ENCODE measurements at places on chromosomes 12 and 14.

DNA sequence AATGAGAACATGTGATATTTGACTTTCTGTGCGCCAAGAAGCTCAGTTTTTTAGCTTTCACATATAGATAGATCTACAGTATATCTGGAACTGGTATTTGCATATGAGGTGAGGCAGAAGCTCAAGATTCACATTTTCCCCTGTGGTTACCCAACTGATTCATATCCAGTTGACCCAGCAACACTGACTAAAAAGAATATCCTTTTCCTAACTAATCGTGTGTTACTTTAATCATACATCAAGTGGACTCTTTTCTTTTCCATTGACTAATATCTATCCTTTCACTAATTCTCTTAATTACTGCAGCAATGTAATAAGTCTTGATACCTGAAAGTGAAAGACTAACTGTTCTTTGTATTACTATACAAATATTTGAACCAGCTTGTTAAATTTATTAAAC is 236.1 kb downstream of the AEBP2 start:
- no peak for DNase-seq

- no peak for DNase-seq
These were observed 18.1 kb upstream of the IAPP start for GRCh38 chr12:21354641-21355040.

DNA sequence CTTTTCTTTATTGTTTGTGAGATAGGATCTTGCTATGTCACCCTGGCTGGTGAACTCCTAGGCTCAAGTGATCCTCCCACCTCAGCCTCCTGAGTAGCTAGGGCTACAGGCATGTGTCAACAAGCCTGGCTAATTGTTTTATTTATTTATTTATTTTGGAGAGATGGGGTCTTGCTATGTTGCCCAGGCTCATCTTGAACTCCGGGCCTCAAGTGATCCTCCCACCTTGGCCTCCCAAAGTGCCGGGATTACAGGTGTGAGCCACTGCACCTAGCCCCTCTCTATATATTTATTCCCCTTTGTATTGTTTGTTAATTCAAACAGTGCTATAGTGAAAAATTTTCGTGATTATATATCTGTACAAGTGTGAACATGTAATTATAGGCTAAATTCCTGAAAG is 123.3 kb downstream of the DAAM1 start:
- DNase-seq = no peak

- no peak for DNase-seq
These were observed 29.1 kb upstream of the ULK1 start for GRCh38 chr12:131865180-131865875.

GRCh38 chr12:80317307-80317706 is 126.7 kb upstream of the PTPRQ start:
- no peak for DNase-seq

DNA sequence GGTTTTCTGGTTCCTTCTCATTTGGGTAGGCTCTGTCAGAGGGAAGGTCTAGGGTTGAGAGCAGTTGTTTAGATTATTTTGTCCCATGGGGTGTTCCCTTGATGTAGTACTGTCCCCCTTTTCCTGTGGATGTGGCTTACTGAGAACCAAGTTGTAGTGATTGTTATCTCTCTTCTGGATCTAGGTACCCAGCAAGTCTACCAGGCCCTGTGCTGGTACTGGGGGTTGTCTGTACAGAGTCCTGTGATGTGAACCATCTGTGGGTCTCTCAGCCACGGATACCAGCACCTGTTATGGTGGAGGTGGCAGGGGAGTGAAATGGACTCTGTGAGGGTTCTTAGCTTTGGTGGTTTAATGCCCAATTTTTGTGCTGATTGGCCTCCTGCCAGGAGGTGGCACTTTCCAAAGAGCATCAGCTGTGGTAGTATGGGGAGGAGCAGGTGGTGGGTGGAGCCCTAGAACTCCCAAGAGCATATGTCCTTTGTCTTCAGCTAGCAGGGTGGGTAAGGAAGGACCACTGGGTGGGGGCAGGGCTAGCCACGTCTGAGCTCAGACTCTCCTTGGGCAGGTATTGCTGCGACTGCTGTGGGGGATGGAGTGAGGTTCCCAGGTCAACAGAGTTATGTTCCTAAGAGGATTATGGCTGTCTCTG is 179.3 kb upstream of the BTG1 start:
- no peak for DNase-seq

DNA sequence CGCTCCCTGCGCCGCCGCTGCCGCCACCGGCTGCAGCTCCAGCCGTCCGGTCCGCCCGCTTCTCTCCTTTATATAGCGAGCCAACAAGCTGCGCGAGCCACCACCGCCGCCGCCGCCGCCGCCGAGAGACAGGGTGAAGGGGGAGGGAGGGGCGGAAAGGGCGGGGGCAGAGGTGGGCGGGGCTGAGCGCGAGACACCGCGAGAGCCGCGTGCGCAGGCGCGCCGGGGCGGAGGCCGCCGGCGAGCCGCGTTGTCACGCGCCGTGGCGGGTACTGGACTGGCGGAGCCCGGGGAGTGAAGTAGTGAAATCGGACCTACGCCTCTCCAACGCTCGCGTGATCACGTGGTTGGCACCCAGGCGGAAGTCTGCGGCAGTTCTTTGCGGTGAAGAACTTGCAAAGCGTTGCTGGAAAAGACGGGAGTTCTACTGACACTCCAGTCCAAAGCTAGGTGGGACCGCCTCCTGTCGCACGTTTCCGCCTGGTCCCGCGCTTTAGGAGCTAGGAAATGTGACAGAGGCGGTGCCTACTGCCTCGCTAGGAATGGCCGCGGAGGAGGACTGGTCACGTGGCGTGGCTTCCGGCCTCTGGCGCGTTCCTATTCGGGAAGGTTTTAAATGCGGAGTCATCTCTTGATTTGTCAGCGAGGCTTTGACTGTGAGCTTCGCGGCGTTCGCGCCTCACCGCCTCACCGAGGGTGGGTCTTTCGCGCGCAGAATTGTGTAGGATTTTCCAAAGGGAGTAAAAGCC is at the start of gene GTF2A1:
TSS of gene GTF2A1 (minus strand) at position 130 of the 749 bp plus-strand sequence. CDS start 441 bp downstream, outside the sequence.
- DNase-seq = peak; percentile 92

GRCh38 chr14:101810897-101811621 is 49.5 kb downstream of the PPP2R5C start:
- no peak for DNase-seq

DNA sequence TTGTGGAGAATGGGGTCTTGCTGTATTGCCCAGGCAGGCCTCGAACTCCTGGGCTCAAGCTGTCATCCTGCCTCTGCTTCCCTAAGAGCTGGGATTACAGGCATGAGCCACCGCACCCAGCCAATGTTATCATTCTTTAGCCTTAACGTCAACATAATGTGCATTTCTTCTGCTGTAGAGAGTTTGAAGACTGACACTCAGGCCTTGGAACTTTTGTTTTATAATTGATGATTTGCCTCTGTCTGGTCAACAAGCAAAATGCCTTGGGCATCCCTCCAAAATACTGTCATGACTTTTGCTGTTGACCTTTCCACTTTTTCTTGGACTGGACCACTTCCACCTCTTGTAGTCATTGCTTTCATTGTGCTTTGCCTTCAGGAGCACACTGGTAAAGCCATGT is 29.0 kb downstream of the FAM234B start:
- no peak for DNase-seq

GRCh38 chr12:131892711-131893604 is 1.5 kb upstream of the ULK1 start:
- DNase-seq = no peak

DNA sequence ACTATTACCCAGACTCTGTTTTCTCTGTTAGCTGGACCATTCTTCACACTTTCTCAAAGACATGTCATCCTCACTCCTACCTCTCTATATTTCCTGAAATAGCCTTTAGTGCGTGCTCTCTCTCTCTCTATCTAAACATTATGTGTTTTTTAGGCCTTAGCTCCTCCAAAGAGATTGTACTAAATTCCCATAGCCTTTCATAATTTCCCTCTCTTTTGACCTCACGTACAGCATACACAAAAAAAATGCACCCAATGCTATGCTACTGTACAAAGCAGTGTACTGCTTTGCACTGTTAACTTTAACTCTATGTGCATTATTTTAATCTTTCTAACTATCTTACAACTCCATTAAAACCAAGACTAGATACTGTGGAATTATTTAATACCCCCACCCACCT is 288.4 kb downstream of the DAD1 start:
- DNase-seq = no peak

DNA sequence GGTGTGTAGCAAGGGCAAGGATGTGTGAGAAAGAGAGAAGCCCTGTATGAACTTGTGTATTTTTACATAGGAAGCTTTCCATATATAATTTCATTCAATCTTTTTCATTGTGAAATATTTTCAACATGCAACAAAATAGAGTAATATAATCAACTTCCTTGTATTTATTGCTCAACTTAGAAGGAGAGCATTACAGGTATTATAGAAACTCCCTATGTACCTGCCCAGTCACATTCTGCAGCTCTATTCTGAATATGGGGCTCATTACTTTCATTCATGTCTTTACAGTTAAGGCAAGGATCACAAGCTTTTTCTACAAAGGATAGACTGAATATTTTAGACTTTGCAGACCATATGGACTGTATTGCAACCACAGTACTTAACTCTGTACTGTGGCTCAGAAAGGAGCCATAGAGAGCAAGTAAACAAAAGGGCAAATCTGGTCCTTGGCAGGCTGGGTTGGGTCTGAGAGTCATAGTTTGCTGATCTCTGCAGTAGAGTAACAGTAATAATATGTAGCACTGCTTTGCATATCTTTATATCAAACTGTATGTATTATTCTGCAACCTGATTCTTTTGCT is 11.3 kb downstream of the NR1H4 start:
- no peak for DNase-seq

- no peak for DNase-seq
These were observed 106.1 kb upstream of the RFLNA start for GRCh38 chr12:124188561-124189405.

GRCh38 chr12:105955976-105956375 is 182.8 kb downstream of the NUAK1 start:
- DNase-seq = no peak

GRCh38 chr14:90495357-90496276 is 98.8 kb downstream of the CALM1 start:
- no peak for DNase-seq

DNA sequence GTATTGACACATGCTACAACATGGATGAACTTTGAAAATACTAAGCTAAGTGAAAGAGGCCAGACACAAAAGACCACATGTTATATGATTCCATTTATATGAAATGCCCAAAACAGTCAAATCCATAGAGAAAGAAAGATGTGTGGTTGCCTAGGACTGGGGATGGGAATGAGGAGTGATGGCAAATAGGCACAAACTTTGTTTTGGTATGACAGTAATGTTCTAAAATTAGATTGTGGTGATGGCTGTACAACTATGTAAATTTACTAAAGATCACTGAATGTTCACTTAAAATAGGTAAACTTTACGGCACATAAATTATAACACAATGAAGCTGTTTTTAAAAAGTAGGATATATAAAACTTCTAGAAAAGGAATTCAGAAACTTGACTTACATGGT is 41.7 kb downstream of the PPP1R13B start:
- no peak for DNase-seq

DNA sequence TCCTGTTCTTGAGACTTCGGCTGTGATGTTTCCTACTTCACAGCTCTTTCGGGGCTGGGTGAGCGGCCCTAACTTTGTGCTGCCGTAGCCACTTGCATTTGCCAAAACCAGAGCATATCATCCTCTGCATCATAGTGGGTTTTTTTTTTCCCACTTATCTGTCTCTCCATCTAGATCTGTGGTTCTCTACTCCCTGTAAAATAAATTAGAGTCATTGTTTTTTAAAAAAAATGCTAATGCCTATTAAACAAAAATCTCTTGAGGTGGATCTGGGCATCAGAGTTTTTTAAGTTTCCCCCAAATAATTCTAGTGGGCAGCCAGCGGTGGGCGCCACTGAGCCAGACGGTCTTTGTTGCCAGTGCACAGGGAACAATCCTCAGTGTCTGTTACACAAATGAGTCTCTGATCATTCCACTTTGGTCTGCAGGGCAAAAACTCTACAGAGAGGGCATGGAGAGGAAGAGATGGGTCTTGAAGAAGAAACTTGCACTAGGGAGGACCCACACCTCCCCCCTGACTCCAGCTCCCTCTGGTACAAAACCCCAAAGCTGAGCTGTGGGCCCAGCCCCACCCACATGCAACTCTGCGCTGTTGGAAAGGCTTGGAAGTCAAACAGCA is 62.4 kb upstream of the BCL2L14 start:
- no peak for DNase-seq

DNA sequence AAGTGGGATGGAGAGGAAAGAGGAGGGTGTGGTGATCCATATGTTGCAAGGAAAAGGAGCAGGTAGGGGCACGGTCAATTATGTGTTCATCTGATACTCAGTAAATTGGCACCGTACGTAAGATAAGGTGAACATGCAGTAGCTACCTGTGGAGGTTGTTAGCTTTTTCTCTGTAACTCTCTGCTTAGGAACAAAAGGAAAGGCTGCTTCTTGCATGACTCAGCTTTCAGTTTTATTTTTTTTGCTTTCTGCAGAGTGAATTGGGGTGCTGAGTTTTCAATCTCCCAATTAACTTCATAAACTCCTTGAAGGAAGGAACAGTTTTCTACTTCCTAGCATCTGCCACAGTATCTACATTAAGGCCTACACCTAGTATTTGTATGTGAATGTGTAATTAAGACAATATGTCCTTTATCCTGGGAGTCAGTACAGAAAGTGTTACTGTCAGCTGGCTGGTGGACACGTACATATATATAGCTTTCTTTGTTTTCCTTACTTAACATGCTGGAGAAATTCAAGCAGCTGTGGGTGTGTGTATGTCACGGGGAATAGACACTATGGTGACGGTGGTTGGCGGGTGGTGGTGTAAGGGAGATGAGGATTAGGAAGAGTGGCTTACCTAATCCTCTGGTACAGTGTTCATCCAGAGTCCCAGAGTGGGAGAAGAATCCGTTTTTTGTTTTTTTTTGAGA is 40.1 kb upstream of the WNK1 start:
- no peak for DNase-seq

DNA sequence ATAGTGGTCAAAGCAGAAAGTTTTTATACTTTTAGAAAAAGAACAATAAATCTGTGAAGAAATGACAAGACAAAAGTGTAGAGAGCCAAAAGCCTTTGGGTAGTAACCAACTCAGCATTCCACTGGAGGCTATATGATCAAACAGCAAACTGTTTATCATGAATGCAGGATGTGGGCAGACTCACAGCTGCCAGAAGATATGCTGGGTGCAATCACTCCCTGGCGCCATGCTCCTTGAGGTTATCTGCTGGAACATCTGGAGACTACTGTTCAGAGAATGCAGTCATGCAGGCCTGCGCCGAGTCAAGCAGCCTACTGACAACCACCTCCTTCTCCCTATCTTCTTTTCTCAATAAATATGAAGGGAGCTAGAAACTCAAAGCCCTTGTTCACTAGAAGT is 49.0 kb upstream of the SLC8A3 start:
- no peak for DNase-seq

- no peak for DNase-seq
These were observed 52.2 kb downstream of the GOLGA5 start for GRCh38 chr14:92846162-92846897.

GRCh38 chr12:54991161-54991990 is 6.8 kb upstream of the TESPA1 start:
- DNase-seq = no peak

DNA sequence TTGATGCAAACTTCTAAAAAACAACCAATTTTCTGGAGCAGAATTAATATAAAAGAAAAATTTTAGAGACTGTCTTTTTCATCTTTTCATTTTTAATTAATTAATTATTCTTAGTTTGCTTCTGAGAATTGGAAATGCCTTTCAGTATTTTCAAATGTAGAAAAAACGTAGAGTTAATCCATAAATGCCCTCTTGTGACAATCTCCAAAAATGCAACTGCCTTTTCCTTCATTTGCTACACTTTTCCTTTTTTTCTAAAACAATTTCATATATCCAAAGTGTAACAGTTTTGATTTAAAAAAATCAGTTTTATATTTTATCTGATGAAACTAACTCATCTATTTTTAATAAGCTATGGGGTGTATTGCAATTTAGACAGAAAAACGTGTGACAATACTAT is 409.3 kb downstream of the PRKD1 start:
- DNase-seq = no peak
